ENCODE measurements at places on chromosomes 1 and 21.

GRCh38 chr1:207869859-207870258 lies 41.1 kb downstream of the CD34 start:
- no peak for DNase-seq

DNA sequence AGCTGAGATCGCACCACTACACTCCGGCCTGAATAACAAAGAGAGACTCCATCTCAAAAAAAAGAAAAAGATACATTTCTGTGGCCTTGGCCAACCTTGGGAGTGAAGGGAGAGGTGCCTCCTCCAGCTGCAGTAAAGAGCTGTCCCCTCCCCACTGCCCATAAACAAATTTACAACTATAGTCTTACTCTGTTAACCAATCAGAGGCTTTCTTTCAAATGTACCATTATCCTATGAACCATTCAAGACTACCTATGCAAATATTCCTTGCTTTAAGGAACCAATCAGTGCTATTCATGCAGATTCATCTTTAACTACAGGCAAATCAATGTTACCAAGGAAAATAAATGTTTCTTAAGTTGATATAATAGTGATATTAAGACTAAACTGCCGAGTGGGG lies 1.0 kb downstream of the CELA2B start:
- DNase-seq: no peak

GRCh38 chr1:9265968-9266367 lies 26.7 kb upstream of the SPSB1 start:
- no peak for DNase-seq

DNA sequence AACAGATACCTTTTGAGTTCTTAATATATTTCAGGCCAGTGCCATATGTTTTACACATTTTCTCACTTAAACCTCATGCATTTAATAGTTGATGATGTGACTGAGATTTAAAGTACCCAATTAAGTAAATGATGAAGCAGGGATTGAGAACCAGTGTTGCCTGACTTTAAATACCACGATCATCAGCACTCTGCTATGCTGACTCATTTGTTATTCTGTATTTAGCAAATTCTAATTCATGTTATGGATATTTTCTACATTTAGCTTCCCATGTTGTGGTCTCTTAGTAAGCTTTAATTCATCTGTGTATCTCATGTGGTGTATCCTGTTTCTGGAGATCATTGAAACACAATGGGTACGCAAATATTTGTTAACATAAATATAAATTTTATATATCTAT lies 363.0 kb downstream of the PTBP2 start:
- DNase-seq: no peak

GRCh38 chr1:92442351-92442750 lies 44.4 kb downstream of the GFI1 start:
- DNase-seq: no peak

DNA sequence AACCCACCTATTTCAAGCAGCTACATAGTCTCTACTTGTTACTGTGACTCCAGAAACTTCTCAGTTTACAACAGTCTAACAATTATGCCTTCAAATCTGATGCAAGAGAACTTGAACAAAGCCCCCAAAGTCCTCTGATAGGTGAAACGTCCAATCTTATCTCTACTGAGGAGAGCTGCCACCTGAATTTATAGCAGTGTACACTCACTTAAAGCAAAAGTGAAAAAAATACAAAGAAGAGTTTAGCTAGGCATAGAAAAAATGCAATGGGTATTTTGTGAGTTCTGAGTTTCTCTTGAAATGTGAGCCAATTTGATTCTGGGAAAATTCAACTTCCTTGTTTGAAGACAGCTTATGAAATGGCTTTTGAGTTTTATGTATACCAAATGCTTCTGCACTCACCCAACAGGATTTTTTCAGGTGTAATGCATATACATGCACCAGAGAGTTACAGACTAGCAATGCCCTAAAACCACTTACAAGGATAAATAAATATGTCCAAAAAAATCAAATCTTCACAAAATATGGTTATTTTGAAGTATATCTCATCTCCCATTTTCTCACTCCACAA lies 17.8 kb upstream of the CLIC6 start:
- no peak for DNase-seq

- DNase-seq: no peak
These were observed 69.2 kb downstream of the SH3GLB1 start for GRCh38 chr1:86773341-86774288.

All from stimulated activated CD4-positive, alpha-beta T cell treated with anti-CD3 and anti-CD28 coated beads, Interleukin-2, amount 100 ng/mL, for 24 hours (primary cell).